ENCODE measurements at places on chromosomes 13 and 19.

GRCh38 chr13:92602560-92602959 is 624.0 kb upstream of the GPC6 start:
- DNase-seq = no peak

GRCh38 chr13:91557328-91558090 is 159.1 kb downstream of the GPC5 start:
- DNase-seq = no peak

DNA sequence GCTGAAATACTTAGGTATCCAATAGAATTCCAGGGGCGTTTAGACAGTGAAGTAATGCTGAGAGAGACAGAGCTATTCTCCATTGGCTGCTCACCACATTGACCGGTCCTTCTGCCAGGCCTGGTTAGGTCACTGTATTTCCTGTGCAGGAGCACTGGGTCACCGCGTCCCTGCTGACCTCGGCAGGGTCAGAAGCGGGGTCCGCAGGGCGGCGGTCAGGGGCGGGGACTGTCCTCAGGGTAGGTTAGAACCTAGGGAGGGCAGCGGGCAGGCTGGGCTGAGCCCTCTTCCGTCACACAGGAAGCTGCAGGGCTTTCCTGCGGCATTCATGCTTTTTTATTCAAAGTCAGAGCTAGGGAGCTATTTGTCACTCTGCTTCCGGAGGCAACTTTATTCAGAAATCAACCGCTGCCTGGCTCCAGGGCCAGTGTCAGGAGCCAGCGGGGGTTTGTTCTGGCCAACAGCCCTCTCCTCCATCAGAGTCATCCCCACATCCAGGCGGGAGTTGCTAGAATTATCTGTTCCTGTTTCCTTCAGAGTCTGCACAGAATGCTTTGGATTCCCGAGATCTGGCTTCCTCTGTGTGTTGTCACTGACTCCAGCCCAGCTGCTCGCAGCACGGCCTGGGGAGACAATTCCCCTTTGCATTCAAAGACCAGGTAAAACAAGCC is 81.2 kb upstream of the WASF3 start:
- DNase-seq = no peak

DNA sequence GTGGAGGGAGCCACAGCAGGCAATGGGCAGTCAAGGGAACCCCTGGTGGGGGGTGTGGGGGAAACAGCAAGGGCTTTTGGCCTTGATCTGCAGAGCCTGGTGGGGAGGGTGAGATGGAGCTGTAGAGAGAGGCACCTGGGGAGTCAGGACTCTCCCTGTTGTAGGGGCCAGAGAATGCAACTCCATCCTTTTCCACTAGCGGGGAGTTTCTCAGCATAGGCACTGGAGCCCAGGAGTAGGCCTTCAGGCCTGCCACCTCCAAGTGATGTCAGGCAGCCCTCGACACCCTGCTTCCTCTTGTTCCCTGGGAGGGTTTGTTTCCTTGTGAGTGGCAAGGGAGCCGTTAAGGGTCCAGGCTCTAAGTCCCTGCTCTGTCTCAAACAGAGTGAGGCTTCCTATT is 25.0 kb downstream of the MEGF8 start:
- DNase-seq = no peak

- no peak for DNase-seq
Observed at GRCh38 chr19:8421484-8422461, 8.7 kb downstream of the MARCHF2 start.

GRCh38 chr19:2230807-2231533 is 5.2 kb downstream of the PLEKHJ1 start:
- DNase-seq = no peak

DNA sequence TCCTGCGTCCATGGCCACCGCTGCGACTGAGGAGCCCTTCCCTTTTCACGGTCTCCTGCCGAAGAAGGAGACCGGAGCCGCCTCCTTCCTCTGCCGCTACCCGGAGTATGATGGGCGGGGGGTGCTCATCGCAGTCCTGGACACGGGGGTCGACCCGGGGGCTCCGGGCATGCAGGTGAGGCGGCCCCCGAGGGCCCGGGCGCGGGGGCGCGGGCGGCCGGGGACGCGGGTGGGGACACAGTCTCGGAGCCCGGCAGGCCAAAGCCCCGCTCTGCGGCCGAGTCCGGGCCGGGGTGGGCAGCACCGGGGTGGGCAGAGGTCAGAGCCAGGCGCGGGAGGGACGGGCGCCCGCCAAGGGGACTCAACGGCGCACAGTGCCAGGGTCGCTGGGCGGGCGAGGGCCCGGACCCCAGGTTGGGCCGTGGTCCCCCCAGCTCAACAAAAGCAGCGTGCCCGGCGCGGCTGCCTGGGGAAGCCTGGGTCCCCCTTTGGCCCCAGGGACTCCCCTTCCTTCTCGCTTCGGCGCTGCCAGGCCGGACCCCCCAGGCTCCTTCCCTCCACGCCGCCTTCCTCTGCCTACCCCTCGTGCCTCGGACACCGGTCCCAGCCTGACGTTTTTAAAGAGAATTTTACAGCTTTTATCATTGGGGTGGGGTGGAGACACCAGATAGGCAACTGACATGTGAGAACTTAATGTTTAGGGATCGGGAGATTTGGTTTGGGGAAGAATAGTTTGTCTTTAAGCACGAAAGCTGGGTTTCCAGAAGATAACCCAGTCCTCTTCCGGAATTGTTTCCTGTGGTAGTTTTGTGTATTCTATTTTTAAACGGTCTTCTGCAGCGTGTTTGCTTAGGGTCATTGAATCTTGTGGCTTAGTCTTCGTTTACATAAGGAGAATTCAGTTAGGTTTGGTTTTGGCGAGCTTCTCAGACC is 509 bp downstream of the TPP2 start:
- DNase-seq = peak; percentile 16

DNA sequence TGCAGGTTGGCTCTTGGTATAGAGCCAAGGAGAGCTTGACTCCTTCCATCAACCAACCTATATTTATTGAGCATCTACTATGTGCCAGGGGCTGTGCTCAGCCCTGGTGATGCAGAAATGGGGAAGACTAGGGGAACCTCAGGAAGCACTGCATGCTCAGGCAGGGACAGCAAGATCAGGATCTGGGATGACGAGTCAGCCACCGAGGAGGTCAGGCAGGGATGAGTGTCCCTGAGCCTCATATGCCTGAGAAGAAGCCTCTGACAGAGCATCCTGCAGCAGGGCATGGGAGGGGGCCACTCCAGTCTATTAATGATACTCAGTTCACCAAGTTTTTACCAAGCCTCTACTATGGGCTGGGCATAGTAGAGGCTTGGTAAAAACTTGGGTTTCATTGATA is 158.1 kb downstream of the KATNAL1 start:
- DNase-seq = no peak

DNA sequence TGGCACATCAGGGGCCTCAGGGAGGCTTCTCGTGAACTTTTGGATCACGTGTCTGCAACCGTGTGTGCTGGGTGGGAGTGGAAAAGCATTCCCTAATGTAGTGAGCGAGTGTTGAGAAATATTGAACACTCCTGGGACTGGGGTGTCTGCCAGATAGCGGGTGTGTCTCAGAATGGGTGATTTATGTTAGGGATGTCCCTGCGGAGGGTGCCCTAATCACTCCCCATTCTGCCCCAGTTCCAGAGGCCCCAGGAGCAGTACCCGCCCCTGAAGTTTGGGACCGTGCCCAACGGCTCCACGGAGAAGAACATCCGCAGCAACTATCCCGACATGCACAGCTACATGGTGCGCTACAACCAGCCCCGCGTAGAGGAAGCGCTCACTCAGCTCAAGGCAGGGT is 24.2 kb upstream of the GRWD1 start:
- DNase-seq = no peak

DNA sequence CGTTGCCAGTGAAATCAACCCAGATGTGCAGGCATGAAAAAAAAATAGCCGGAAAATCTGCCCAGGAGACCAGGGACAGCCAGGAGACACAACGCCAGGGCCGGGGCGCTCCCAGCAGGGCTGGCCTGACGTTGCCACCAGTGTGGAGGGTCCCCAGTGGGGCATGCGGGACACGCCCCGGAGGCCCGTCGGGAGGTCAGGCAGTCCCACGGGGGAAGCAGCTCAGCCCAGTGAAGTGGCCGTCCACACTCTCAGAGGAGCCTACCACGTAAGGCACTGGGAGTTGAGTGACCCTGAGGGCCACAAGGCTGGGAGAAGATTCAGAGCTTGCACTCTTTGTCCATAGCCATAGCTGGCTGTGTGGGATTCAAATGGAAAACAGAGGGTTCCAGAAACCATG is 53.2 kb upstream of the GAS6 start:
- DNase-seq = no peak

DNA sequence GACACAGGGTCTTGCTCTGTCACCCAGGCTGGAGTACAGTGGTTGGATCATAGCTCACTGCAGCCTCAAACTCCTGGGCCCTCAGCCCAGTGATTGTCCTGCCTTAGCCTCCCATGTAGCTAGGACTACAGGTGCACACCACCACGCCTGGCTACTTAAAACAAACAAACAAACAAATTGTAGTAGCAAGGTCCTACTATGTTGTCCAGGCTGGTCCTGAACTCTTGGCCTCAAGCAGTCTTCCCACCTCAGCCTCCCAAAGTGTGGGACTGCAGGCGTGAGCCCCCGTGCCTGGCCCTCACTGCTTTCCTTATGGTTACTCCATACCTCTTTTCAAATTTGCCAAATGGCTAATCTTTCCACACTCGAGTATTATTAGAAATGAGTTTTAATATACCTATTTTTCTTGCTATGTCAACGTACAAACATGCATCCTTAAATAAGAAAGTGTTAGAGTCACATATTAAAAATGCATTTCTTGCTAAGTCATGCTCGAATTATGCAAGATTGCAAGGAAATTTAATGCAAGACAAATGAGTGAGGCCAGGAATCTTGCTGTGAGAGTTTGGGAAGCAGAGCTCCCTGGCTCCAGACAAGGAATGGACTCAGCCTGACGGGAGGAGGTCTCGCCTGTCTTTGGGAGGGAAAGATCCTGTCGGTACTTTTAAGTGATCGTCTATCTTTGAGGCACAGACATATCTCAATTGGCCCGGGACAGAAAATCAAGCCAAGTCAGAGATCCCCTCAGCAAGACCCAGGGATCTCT is 39.4 kb downstream of the RFX2 start:
- no peak for DNase-seq
